ENCODE measurements at places on chromosomes 6 and 20.

- no peak for DNase-seq
These were observed 547.5 kb upstream of the ADGRB3 start for GRCh38 chr6:68087399-68088133.

GRCh38 chr6:31711233-31711632 lies 3.9 kb upstream of the LY6G6D start:
- no peak for DNase-seq

- DNase-seq, result no peak
These were observed 187.6 kb downstream of the EPM2A start for GRCh38 chr6:145547594-145548335.

DNA sequence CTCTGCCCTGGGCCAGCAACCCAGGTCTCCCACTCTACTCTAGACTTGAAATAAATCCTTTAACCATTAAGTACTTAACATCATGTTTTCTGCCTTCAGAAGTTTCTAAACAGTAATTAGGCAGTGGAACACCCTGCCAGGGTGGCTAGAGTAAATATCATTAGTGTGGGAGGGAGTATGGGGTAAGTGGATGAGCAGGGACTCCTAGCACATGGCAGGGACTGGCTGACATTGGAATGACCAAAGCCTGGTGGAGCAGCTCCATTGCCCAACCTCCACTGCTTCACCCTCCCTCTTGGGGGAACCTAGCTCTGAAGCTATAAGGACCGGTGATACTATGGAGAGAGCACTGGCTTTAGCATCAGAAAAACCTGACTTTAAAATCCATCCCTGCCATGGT lies 167.1 kb downstream of the MAFB start:
- no peak for DNase-seq

- DNase-seq, result no peak
These were observed 69.6 kb upstream of the HDGFL1 start for GRCh38 chr6:22499815-22500214.

- DNase-seq, result no peak
These were observed 807 bp downstream of the SNHG17 start for GRCh38 chr20:38434301-38434741.

- DNase-seq, result no peak
These were observed 45.2 kb downstream of the KIF16B start for GRCh38 chr20:16528078-16528477.

DNA sequence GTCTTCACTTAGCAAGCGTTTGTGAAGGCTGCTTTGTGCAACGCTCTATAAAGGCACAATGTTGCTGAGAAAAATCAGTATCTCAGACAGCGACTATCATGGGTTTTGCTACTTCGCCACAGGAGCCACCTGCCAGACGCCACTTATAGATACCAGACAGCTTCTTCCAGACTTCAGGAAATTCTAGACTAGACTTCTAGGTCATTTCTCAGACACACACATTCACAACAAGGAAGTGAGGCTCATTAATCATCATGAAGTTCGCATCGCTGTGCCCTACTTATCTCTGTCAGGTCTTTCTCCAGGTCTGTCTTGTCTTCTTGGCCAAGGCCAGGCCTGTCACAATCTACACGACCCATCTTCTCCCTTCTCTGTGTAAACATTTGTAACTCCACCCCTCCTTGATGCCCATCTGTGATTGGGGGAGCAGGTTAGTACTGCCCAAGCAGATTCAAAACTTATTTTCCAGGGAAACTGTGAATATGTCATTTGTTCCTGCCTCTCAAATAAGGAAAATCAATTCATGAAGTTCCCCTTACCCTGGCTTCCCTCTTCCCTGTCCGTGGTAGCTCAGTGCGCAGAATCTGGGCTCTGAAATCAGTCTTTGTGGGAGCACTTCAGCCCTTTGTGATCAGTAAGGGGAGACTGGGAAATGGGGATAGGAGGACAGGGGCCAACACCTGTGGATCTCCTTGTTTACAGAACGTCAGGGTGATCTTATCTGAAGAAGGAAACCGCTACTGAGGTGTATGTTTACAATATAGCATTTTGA lies 115.5 kb downstream of the TNFAIP3 start:
- DNase-seq, result no peak

- peak; percentile 32 for DNase-seq
These were observed 822 bp downstream of the ELOVL4 start for GRCh38 chr6:79946272-79947190.

GRCh38 chr6:115058414-115059211 lies 715.8 kb upstream of the HS3ST5 start:
- DNase-seq, result peak; percentile 67

DNA sequence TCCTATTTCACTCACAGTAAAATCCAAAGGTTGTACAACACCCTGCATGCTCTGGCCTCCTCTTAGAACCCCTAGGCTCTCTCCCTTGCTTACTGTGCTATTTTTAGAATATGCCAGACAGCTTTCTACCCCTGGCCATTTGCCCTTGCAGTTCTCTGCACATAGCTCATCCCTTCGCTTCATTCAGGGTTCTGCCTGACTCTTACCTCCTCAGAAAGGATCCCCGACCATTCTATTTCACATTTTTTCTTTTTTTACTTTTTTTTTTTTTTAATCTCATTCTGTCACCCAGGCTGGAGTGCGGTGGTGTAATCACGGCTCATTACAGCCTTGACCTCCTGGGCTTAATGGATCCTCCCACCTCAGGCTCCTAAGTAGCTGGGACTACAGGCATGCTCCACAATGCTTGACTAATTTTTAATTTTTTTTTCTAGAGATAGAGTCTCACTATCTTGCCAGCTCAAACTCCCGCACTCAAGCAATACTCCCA lies 33.6 kb downstream of the COMMD7 start:
- DNase-seq, result no peak

- peak; percentile 58 for DNase-seq
These were observed 18.7 kb downstream of the SOX4 start for GRCh38 chr6:21612067-21612745.

GRCh38 chr6:167855825-167856425 lies 29.2 kb downstream of the AFDN start:
- no peak for DNase-seq

DNA sequence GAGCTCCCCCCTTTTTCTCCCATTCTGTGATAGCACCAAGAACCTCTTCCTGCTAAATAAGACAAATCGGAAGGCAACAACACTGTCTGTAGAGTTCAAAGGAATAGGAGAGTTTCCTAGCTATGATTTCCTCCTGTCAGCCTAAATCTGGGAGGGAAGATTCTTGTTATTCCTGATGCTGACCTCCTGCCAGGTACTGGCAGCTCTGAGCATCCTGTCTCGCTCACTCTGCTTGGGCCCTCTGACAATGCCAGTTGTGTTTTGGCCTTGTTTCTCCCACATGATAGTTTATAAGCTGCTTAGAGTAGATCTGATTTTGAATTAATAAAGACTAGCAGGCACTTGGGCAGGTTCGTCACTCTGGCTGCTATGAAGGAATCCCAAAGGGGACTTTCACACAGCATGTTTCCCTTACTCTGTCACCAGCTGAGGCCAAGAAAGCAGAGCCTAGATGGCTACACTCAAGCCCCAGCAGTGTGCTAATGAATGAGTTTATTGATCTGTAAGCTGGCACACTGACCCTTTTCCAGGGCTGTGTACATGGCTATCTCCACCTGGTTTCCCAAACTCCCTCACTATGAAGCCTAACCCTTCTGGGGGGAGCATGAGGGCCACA lies 52.3 kb downstream of the UQCC1 start:
- DNase-seq, result no peak

DNA sequence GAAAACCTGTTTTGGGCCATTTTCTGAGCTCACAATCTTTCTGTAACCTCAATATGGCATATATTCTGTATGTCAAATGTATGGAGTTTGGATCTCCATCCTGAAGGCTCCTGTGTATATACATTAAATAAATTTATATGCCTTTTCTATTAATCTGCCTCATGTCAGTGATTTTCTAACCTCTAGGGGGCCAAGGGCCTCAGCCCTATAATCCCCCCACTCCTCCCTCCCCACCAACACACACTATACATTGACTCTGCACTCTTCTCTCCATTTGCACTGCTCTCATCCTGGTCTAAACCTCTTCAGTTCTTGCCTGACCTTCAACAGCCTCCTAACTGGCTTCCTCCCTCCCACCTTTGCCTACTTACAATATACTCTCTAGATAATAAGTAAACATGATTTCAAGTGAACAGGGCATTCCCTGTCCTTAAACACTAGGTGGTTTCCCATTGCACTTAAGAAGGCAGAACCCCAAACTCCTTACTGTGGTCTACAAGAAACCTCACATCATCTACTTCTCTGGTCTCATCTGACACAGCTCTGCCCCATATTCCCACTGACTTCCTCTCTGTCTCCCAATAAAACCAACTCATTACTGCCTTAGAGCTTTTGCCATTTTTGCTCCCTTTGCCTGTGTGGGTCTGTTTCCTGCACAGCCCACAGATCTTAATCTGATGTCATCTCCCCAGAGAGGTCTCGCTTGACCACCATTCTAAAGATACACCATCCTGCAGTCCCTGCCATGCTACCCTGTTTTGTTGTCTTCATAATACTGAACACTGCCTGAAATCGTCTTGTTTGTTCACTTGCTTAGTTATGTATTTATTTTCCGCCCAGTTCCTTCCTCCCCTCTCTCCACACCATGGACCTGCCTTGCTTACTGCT lies 213.7 kb downstream of the SYNE1 start:
- DNase-seq, result no peak

DNA sequence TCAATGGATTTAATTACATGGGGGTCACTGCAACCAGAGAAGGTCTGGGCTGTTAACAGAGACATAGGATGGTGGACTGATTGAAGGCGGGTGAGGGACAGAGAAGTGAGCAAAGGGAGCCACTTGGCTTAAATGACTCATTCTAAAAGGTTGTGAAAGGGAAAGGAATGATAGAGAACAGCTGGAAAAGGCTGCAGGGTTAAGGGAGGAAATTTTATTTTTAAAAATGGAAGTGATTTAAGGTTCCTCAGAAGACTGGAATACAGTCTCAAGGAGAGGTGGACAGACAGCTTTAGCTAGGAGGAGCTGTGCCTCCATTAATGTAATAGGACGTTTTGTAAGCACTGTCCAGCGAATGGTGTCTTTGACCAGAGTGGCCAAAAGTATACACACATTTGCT lies 46.7 kb downstream of the RGS17 start:
- DNase-seq, result no peak

DNA sequence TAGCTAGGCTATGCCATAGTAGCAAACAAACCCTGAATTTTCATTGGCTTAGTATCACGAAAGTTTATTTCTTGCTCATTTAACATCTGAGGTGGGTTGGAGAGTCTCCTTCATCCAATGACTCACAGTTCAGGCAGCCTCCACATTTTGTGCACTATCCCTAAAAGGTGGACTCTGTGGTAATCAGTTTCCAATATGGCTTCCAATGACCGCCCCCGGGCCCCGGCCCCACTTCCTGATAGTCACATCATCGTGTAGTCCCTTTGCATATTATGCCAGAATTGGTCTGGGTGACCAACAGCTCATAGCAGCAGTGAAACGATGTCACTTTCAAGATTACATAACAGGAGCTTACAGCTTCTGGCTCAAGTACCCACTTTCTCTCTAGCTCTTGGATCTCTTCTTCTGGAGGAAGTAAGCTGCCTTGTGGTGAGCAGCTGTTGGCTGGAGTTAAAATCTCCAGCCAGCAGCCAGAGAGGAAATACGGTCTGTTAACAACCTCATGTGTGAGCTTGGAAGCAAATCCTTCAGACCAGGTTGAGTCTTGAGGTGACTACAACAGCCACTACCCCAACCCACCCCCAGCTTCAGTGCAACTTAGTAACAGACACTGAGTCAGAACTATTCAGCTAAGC lies 7.8 kb downstream of the HCRTR2 start:
- no peak for DNase-seq

All from NCI-H748 treated with DMSO at 0.1 percent for 48 hours (cell line).